ENCODE measurements at places on chromosomes 7 and 10.

DNA sequence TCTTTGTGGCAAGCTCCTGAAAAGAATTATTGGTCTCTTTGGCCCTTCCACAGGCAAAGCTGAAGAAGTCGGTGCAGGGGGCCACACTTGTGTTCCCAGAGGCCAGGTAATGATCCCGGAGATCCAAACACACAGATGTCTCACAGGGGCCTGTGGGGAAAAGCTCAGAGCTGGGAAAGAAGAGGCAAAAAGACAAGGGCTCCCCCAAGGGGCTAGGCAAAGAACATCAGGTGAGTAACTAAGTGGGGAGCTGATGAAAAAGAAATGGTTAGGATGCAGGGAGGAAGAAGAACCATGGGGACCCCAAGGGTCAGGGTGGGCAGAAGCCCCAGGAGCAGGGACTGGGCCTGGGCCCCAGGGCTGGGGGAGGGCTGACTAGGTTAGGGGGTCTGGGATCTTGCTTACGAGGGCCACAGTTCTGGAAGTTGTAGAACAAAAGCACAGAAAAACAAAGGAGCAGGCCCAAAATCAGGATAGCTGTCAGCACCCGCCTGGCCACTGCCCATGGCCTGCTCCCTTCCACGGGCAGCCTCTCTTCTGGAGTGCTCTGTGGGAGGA lies 1.1 kb downstream of the KEL start:
- no peak for DNase-seq

DNA sequence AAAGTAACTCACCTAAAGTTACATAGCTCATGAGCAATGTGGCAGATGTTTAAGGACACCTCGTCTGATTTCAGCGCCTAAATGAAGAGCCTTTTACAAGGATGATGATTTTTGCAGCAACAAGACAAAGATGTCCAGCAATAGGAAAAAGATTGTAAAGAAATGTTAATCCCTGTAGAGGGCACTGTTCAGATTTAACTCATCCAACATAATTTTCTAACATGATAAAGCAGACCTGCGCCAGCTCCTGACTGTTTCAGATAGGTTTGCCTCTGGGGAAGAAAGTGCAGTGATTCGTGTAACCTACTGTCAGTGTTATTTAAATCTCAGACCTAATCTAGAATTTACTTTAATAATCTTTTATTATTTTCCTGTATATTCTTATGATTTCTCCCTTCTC lies 595.2 kb downstream of the AUTS2 start:
- no peak for DNase-seq

DNA sequence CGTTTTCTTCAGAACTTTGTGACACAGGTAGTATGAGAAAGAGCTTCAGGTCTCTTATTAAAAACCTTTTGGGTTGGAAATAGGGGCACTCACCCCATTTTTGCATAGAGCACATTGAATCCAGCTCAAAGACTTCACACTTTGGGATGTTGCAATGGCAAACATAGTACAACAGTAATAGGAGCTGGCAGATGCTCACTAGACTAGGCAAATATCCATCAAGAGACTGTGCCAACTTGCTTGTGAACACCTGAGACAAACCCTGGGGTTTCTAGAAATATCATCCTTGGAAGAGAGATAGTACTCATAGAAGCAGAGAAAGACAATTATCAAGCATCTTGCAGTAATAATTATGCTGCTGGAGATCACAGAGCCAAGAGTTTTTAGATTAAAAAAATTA lies 280.0 kb downstream of the CACNA2D1 start:
- no peak for DNase-seq

- no peak for DNase-seq
Measured at GRCh38 chr7:13290975-13291374, 603.5 kb downstream of the ARL4A start.

DNA sequence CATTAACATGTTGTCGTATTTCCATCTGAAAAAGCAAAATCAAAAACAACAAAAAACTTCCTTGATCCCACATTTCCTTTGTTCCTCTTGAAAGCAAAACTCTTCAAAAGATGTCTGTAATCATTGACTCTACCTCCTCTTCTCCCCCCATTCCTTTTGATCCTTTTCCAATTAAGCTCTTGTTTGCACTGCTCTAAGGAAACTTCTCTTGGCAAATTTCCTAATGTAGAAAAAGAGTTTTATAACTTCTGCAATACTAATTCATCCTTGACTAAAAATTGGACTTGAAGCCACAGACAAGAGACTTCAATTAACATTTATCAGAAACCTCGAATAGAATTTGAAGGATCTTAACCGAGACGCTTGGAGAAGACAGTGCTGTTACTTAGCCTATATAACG lies 317.1 kb upstream of the SEMA3C start:
- DNase-seq = no peak

All from H1 (cell line).